Stimulated activated CD8-positive, alpha-beta memory T cell treated with anti-CD3 and anti-CD28 coated beads, Interleukin-4, amount 100 ng/mL, for 1 hour (primary cell): ENCODE measurements at places on chromosomes 11 and 22.

GRCh38 chr22:39292561-39293074, 26.8 kb downstream of the RPL3 start:
- no peak for DNase-seq

DNA sequence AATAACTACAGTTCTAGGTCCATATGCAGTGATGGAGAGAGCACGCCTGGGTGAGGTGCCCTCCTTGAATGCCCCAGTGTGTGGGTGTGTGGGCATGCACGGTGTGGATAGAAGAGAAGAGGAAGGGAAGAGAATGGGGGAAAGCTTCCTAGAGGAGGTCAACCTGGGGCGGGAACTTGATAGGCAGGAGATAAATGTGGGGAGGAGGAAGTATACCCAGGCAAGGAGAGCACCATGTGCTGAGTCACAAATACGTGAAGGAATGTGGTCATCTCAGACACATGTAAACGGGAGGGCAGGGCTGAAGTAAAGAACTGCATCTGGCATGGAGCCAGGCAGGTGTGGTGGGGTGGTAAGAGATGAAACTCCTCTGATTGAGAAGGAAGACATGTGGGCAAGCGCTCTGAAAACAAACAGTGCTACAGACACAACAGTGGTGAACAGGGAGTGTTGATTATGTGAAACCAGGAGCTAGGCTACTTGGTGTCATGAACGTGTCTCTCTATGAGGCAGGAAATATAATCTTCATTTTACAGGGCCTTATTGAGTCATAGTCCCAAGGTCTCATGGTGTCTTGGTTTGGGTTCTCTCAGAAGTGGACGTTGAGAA, 61.5 kb upstream of the EED start:
- no peak for DNase-seq

GRCh38 chr22:50271519-50271970, 1.4 kb upstream of the MAPK11 start:
- DNase-seq: no peak

- DNase-seq: no peak
Observed at GRCh38 chr11:31387379-31387778, 17.7 kb downstream of the DNAJC24 start.

- DNase-seq: no peak
Observed at GRCh38 chr22:38338772-38339379, 21.6 kb upstream of the CSNK1E start.

GRCh38 chr11:29227811-29228210, 789.0 kb downstream of the KCNA4 start:
- DNase-seq: no peak
